Lung (tissue), 17 donors: ENCODE measurements at places on chromosomes 12 and 14. TPM values are rescaled to one million over a fixed set of nuclear protein-coding genes. Genes with fewer than 3 reads are reported as not detected.

Gene SYCP3
- total RNA-seq = 0.46 TPM

Gene NUMB
- total RNA-seq = 94.8 TPM

DNA sequence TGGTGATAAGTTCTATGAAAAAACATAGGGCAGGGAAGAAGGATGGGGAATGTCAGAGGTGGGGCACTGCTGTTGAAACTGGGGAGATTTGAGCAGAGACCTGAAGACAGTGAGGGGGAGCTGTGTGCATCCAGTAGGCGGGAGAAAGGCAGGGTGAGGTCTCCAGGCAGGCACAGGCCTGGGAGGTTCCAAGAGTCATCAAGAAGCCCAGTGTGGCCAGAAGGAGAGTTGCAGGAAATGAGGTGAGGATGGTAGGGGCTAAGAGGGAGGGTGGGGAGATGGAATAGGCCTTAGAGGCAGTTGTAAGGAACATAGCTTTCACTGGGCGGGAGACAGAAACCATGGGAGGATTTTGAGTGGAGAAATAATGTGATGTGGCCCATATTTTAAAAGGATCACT lies 341.8 kb downstream of the GLT1D1 start:
- H3K27ac ChIP-seq = no peak overlapping the region
- H3K36me3 ChIP-seq = no peaks in the 10 kb centered on the region
- no peak for DNase-seq
- no peaks in the 10 kb centered on the region for H3K4me1 ChIP-seq
- no peak overlapping the region for H3K4me3 ChIP-seq
- no peaks in the 10 kb centered on the region for H3K27me3 ChIP-seq

DNA sequence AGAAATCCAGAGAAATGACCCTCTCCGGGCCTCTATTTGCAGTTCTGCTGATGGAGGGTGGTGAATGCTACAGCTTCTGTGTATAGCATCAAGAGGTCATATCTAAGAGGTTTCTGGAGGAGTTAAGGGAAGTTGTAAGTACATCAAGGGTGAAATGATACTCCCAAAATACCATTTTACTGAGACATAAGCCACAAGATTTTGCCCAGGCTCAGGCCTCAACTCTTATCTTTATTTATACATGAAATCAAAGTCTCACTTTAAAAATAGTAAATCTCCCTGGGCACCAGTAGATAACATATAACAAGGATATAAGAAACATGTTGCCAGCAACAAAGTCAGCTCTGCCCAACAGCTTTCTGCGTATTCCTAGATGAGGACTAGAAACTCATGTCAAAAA lies 40.4 kb downstream of the NIN start:
- H3K36me3 ChIP-seq = peaks cover 4% of the 10 kb centered on the region
- DNase-seq = no peak
- H3K27me3 ChIP-seq = no peaks in the 10 kb centered on the region
- H3K4me1 ChIP-seq = no peaks in the 10 kb centered on the region
- H3K27ac ChIP-seq = no peak overlapping the region
- no peak overlapping the region for H3K4me3 ChIP-seq
